Liver (tissue), 10 donors: ENCODE measurements at places on chromosomes 6 and 20. TPM values are rescaled to one million over a fixed set of nuclear protein-coding genes. Genes with fewer than 3 reads are reported as not detected.

The SNAP25 gene
- 0.42 TPM for total RNA-seq

- H3K4me3 ChIP-seq = no peak overlapping the region
- H3K27me3 ChIP-seq = no peaks in the 10 kb centered on the region
- H3K4me1 ChIP-seq = no peaks in the 10 kb centered on the region
- H3K27ac ChIP-seq = no peak overlapping the region
These were observed 73.4 kb downstream of the REPS1 start for GRCh38 chr6:138914701-138915100.

DNA sequence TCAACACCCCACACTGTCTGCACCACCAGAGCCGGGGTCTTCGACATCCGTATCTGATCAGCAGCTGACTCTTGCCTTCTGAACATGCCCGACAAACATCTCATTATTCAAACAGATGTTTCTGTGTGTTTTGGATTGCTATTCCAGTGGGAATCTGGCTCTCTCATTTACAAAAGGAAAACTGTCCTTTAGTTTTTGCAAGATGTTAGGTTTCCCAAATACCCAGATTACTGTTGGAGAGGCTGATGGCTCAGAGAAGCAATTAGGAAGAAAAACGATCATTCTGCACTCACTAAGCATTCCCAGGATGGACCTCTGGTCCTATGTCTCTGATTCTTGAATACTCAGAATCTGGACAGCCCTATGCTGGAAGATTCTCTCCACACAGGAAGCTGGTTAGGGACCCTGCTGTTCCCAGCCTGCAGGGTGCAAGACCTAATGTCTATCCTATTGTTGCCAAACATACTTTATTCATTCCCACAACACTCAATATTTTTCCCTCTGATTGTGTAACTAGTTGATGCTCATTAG, 532.9 kb downstream of the CDH26 start:
- no peaks in the 10 kb centered on the region for H3K36me3 ChIP-seq
- H3K27ac ChIP-seq = no peak overlapping the region
- no peak for DNase-seq
- H3K4me3 ChIP-seq = no peak overlapping the region
- no peaks in the 10 kb centered on the region for H3K27me3 ChIP-seq

- H3K27me3 ChIP-seq = no peaks in the 10 kb centered on the region
- no peak overlapping the region for H3K27ac ChIP-seq
- no peak for DNase-seq
- no peaks in the 10 kb centered on the region for H3K4me1 ChIP-seq
- H3K4me3 ChIP-seq = no peak overlapping the region
These were observed 301.3 kb downstream of the TFAP2B start for GRCh38 chr6:51120016-51120415.

GRCh38 chr20:39429726-39430125, 467.6 kb downstream of the DHX35 start:
- no peaks in the 10 kb centered on the region for H3K36me3 ChIP-seq
- DNase-seq = no peak
- peaks cover 3% of the 10 kb centered on the region for H3K27me3 ChIP-seq
- no peak overlapping the region for H3K27ac ChIP-seq
